ENCODE measurements at places on chromosomes 6 and 20.

DNA sequence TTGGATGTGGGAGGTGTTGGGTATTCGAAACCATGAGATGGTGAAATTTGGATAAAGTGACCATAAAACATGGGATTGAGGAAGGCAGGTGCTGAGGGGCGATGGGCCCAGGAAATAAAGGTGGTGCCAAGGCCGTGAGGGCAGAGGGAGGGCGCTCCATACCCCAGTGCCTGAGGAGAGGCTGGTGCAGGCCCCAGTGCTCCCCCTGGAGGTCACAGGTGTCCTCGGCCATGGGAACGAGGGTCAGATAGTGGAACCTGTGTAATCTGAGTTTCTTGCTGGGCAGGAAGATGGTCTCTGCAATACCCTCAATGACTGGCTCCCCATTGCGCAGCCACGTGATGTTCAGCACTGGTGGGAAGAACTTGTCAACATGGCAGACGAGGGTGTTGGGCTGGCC is 16.2 kb downstream of the HLA-DPB1 start:
- DNase-seq: no peak

DNA sequence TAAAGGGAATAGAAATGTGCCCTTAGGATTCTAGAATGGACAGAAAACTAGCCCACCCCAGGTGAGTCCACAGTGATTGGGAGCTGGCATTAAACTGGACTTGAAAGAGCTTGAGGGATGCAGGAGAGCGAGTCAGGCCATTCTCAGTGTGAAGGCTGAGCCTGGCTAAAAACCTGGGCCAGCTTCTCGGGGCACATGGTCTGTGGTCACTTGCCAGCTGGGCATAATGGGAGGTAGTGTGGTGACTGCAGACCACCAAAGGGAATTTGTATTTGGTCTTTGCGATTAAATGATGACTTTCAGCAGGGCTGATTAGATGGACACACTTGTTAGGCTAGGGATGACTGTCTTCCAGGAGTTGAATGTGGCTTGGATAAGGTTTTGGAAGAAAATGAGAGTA is 71.3 kb downstream of the TULP4 start:
- no peak for DNase-seq

DNA sequence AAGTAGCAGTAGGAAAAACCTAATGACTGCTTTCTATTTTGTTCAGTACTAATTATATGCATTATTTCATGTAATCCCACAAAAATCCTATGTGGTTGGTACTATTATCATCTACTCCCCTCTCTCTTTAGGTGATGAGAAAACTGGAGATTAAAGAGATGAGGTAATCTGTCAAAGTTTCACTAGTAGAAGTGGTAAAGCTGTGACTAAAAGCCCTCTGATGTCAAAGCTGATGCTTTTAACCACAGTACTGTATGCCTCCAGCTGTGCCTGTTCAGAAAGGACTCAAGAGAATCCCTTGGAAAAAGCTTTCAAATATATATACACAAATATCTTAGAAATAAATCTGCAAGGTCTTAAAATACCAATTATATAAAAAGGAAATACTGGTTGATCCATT is 38.0 kb downstream of the PHIP start:
- no peak for DNase-seq

DNA sequence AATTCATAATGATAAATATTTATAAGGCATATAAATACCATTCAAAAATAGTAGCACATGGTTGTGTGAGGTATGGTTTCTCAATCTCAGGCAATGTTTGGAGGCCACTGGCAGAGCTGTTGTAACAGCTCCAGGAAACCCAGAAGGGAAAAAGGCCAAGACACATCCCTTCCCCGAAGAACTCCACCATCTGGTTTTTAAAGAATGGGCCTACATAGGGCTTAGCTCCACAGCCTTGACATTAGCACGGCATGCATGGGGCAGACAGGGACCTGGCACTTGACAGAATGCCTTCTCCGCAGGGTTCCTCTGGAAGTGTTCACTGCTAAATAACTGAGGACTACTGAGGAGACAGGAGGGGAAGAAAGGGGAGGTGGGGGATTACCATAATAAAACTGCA is 16.1 kb upstream of the FOXO3 start:
- DNase-seq: no peak
